NCI-H1105 treated with DMSO at 0.1 percent for 48 hours (cell line): ENCODE measurements at places on chromosomes 2 and 18.
A peak's percentile ranks its signal among the peaks of the same experiment; 100 is the strongest.

DNA sequence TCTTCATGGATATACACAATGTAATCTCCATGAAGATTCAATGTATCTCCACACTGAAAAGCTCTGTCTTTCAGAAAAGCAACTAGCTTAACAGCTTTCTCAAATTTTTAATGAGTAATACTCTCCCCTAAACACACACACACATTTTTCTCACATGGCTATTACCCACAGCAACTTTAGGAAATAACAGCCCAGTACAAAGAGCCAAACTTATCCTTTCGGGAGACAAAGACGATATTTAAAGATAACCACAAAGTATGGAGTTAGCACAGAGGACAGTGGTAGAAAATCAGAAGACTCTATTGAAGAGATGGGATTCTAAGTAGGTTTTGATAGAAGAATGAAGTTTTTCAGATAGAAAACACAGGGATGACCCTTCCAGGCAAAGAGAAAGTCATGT is 394.9 kb upstream of the TRIB2 start:
- DNase-seq = no peak

DNA sequence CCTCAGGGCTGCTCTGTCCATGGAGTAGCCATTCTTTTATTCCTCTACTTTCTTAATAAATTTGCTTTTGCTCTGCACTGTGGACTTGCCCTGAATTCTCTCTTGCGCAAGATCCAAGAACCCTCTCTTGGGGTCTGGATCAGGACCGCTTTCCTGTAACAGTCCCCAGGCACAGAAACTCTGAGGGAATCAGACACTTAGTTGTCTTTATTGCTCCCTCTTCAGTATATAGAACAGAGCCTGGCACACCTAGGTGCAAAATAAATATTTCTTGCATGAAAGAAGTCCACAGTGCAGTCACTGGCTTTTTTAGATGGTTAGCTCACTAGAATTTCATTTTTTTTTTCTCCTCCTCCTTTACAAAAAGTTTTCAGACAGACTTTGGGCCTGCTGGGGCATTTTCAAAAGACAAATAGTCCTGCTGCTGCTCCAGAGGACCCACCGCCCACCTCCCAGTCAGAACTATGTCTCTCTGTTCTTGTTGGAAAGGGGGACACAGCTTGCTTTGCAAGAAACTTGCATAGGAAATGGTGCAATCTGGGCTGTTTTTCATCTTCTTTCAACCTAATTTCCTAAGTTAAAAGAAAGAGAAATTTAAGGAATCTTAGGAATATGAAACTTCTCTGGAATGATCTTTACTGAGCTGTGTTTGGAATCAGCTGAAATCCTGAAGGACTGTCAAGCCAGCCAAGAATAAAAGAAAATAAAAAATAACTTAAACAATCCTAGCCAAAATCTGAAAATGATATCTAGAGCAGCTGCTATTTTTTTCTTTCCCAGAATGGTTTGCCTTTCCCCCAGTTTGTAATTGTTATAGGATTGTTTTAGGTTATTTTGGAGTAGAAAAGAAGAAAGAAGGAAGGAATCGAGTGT is 31.7 kb upstream of the MAP4K3 start:
- no peak for DNase-seq

DNA sequence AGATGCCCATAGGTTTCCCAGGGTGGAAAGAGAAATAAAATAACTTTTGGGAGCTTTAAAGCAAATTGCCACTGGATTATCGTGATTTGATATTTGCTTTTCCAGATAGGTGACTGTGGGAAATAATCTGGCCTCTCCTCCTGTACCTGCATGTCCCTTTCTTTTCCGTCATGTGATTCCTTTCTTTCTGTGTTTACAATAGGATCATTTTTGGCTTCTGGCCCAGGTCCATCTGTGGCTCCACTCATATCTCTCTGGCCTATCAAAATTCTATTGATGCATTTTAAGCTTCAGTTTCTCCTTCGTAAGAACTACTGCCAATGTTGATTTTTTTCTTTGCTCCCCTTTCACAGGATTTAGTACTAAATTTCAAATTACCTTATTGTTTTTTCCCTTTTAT is 153.6 kb downstream of the CCDC85A start:
- peak; percentile 90 for DNase-seq

DNA sequence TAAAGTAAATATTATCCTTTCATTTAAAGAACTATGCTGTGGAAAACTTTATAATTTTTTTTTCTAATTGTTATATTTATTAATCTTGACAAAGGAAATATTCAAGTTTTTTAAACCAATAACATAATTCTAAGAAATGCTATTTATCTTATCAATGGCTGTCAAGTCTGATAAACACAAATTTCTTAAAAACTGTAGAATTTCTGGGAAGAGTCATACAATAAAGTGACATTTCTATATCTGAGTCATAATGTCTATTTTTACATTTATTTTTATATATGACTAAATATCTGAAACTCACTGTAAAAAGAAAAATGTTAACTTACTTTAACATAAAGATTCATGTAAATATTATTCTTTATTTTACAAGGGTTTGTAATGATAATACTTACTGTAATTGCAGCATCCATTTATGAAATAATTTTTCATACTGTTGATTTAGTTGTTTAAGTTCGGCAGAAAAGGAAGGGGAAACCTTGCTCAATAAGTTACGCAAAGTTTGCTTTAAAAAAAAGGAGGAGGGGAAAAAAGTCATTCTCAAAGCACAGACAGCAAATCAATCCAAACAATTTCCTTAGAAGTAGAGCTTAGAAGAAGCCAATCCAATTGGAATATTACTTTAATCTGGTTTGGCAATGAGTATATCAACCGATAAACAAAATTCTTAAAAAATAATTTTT is 32.4 kb downstream of the ORC2 start:
- no peak for DNase-seq

GRCh38 chr2:55425431-55425831 is 5.8 kb upstream of the CCDC88A start:
- DNase-seq = no peak

- DNase-seq = no peak
These were observed 510.9 kb downstream of the TXNL1 start for GRCh38 chr18:56127322-56128099.
